Activated CD4-positive, alpha-beta T cell treated with anti-CD3 and anti-CD28 coated beads, Interleukin-2, amount 50 U/mL, for 48 hours (primary cell): ENCODE measurements at places on chromosomes 4 and X.

DNA sequence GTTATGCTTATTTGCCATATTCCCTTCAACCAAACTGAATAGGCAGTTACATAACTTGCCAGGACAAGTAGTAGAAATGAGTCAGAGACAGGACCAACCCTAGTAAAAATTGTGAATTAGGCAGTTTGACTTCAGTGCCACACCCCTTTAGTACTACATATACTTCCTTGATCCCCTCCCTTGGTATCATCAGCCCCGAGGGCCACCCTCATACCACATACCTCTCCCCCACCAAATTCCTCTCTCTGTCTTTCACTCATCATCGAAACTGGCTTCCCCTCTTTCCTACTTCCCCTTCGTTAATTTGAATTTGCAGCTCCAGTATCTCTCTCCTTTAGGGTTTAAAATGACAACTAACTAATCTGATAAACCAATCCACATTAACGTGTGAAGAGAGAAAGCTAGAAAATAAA, 7.9 kb upstream of the PTPN13 start:
- DNase-seq, result no peak

GRCh38 chrX:110059410-110059809, 56.5 kb downstream of the TMEM164 start:
- DNase-seq, result no peak

GRCh38 chrX:65576160-65576559, 41.6 kb upstream of the LAS1L start:
- DNase-seq, result no peak

DNA sequence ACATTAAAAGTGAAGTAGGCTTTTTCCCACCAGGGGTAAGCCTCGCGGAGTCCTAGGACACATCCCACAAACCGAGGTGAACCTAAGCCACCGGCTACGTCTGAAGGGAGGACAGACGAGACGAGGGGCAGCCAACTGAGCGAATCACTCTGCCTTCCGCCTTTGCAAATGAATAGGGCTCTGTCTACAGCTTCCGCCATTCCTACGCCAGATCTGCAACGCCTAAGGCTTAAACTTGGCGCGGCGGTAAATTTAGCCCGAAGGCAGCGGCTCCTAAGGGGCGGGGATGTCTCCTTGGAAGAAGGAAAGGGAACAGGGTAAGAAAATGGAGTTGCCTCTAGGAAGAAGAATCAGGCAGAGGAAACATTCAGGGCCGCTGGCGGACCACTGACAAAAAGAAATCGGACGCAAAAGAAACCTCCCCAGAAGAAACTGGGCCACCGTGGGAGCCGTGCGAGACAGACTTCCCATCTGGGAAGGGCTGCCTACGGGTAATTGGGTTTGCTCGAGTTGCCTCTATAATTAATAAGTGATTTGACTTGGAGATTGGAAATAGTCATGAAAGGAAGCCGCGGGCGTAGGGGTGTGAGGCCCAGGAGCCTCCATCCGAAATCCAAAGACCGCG, 90.5 kb downstream of the BCOR start:
- DNase-seq, result no peak

DNA sequence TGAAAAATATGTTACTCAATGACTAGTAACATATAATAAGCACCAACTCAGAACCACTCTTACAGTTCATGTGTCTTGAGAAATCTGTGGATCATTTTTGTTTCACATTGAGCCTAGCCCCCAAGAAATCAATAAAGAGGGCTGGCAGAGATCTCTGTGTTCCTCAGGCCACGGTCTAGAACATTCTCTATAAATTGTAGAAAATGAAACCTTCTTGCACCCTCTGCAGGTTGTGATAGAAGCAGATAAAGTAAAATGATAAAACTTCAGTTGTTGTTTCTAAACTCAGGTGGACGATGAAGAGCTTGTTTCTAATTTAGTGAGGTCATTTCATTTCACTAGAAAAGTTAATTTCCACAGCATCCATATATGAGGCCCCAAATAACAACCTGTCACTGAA, 182.7 kb downstream of the KIT start:
- no peak for DNase-seq

DNA sequence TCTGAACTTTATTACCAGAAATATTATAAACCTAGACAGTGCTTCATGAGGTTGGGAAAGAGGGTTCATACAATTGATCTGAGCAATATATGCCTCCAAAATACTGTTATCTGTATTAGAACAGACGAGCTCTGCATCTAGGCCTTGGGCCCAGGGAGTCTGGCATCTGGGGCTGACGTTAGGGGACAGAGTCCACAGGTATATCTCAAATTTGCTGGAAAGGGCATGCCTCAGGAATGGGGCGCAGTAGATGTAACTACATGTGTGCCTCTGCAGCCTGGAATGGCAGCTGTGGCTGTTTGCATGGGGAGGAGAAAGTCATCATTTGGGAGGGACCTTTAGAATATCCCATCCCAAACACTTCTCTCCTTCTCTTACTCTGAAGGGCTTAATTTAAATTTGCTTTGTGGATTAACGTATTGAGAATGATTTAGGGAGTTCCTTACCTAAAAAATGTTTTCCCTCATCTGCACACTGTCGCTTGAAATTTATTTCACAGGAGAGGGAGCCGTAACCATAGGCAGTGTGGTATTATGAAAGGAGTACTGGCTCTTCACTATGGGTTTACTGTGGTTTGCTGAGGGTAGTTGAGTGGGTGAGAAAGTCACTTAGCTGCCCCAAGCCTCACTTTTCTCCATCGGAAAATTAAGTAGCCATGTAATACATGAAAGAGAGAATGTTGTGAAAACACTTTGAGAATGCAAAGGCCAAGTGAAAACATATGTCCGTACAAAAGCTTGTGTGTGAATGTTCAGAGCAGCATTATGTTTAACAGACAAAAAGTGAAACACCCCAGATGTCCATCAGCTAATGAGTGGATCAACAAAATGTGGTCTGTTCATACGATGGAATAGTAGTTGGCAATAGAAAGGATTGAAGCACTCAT, 5.9 kb downstream of the ADD1 start:
- no peak for DNase-seq

- DNase-seq, result no peak
Observed at GRCh38 chr4:10035130-10035529, 13.8 kb upstream of the SLC2A9 start.

- DNase-seq, result no peak
Observed at GRCh38 chr4:140068271-140068670, 85.7 kb downstream of the MAML3 start.

- DNase-seq, result no peak
Observed at GRCh38 chr4:87910795-87911194, 64.7 kb upstream of the SPP1 start.

GRCh38 chrX:18422325-18422724, 3.1 kb upstream of the CDKL5 start:
- DNase-seq, result no peak

- DNase-seq, result no peak
Observed at GRCh38 chr4:71828470-71828869, 44.6 kb upstream of the GC start.

GRCh38 chr4:168569066-168569930, 72.4 kb downstream of the PALLD start:
- no peak for DNase-seq
